ENCODE measurements at places on chromosomes 13 and 19.
A peak's percentile ranks its signal among the peaks of the same experiment; 100 is the strongest.

GRCh38 chr13:89966524-89966923 is 1381.0 kb upstream of the MIR17HG start:
- DNase-seq: no peak

GRCh38 chr13:79534596-79534995 is 53.6 kb downstream of the NDFIP2 start:
- no peak for DNase-seq

DNA sequence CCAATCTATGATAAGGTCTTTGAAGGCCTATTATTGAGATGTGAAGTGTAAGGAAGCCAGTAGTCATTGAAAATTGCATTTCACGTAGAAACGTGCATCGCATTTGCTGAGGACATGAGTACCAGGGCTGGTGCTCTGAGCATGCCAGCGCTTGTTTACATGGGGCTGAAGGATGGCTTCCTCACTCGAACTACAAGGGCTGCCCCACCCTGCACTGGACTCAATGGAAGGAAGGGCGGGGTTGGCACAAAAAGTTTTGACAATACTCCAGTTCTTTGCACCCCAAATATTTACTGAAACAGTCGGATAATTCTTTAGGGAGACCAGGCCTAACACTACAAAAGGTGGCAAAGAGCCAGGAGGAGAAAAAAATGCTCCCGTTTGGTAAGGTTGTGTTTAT is 28.9 kb upstream of the MED4 start:
- no peak for DNase-seq

DNA sequence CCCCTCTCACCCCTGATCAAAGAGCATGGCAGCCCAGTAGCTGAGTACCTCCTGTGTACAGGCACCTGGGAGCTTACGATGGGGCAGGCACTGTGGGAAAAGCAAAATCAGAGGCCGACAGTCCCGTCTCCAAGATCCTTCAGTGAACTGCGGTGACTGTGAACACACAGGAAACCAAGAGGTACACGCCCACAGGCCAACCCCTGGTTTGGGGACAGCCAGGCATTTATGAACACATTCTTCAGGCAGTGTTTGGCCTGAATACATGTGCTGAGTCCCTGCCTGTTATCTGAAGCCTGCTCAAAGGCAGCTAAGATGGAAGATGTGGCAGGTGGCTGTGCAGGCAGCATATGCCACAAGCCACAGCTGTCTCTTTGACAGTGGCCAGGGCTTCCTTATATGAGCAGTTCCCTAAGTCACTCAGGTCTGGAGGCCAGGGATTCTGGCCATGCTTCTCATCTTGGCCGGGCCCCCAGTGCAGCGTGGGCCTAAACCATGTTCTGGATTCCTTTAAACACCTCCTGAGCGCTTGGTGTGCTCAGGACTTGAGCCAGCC is 123.6 kb downstream of the UQCRFS1 start:
- DNase-seq: no peak

GRCh38 chr19:18322318-18322758 is 538 bp downstream of the LSM4 start:
- DNase-seq: no peak

DNA sequence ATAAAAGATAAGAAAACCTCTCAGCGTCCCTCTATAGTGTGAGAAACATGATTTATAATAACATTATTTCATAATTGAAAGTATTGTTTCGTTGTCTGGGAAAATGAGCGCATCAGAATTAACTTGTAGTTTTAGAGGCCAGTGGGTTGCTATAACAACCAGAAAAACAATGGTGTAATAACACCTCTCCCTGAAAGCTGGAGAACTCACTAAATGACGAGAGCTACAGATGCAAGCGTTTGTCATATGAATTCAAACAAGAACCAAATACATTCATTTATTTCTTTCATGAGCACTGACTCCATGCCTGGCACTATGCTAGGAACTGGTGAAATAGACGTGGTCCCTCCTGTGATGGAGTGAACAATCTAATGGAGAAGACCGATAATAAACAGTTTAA is 16.3 kb downstream of the KBTBD7 start:
- no peak for DNase-seq

DNA sequence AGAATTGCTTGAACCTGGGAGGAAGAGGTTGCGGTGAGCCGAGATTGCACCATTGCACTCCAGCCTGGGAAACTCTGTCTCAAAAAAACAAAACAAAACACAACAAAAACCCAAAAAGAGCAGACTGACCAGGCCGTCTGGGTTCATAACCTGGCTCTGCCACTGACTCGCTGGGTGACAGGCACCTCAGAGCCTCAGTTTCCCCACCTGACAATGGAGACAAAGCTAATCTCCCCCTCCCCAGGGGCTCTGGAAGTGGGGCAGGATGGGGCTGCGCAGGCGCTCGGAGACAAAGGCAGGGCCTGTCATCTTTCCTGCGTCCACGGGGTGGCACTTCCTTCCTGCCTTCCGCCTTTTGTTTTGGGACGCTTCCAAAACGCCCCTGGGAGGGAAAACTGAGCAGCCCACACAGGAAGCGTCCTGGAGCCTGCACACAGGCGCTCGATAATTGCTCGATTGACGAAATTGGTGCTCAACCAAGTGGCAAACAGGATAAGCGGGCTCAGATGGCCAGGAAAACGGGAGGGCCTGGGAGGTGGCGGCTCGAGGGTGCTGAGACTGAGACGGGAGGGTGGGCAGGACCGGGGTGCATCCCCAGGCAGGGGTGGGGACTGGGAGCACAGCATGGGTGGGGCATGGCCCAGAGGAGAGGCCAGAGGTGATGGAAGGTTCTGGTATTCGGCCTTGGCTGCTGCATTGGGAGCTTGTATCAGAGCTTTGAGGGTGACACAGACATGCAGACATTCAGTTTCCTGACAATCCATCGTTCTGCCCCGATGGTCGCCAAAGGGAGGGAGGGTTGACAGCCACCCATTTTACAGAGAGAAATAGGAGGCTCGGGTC is 17.8 kb downstream of the SPC24 start:
- DNase-seq: peak; percentile 73

DNA sequence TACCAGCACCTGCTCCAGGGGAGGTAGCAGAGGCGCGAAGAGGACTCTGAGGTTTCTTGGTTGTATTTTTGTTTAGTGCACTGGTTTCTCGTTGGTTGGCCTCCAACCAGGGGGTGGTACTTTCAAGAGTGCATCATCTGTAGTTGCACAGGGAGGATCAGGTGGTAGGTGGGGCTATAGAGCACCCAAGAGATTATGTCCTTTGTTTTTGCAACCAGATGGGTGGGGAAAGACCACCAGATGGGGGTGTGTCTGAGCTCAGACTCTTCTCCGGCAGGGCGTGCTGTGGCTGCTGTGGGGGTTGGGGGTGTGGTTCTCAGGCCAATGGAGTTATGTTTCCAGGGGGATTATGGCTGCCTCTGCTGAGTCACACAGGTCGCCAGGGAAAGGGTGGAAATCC is 254.4 kb upstream of the KLF12 start:
- no peak for DNase-seq

- peak; percentile 68 for DNase-seq
Observed at GRCh38 chr13:41652735-41653361, 195.5 kb downstream of the RGCC start.

DNA sequence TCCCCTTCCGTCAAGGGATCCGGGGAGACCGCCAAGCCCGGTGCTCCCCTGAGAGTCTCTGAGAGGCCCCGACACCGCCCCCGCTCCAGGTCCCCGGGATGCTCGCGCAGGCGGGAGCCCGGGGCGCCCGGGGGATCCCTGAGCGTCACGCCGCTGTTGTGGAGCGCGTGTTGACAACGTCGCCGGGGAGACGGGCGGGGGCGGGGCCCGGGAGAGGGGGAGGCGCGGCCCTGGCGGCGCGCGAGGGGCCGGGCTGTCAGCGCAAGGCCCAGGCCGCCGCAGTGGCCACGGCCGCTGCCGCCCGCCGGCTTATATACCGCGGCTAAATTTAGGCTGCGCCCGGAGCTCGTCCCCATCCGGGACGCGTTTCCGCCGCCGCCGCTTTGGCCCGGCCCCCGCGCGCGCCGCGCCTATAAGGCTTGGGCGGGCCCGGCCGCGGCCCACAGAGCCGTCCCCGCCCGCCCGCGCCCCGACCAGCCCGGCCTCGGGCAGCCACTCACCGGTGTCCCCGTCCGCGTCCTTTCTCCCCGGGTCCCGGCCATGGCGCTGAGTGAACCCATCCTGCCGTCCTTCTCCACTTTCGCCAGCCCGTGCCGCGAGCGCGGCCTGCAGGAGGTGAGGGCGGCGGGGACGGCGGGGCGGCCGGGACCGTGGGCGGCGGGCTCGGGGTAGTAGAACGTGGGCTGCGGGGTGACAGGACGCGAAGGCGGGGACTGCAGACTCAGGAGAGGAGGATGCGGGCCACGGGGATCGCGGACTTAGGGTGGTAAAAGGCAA is at the start of gene KLF2:
Gene KLF2 (plus strand): TSS at position 443 of the 777 bp plus-strand sequence. CDS start 98 bp downstream, at position 541.
- peak; percentile 50 for DNase-seq

- no peak for DNase-seq
Observed at GRCh38 chr13:94427313-94427953, 52.0 kb downstream of the DCT start.

- no peak for DNase-seq
Observed at GRCh38 chr19:15702534-15702930, 25.3 kb upstream of the OR10H2 start.
